Activated naive CD8-positive, alpha-beta T cell treated with anti-CD3 and anti-CD28 coated beads for 36 hours (primary cell): ENCODE measurements at places on chromosomes 3 and 15. TPM values are rescaled to one million over a fixed set of nuclear protein-coding genes. Genes with fewer than 3 reads are reported as not detected.

The EPB42 gene
- total RNA-seq: not detected

DNA sequence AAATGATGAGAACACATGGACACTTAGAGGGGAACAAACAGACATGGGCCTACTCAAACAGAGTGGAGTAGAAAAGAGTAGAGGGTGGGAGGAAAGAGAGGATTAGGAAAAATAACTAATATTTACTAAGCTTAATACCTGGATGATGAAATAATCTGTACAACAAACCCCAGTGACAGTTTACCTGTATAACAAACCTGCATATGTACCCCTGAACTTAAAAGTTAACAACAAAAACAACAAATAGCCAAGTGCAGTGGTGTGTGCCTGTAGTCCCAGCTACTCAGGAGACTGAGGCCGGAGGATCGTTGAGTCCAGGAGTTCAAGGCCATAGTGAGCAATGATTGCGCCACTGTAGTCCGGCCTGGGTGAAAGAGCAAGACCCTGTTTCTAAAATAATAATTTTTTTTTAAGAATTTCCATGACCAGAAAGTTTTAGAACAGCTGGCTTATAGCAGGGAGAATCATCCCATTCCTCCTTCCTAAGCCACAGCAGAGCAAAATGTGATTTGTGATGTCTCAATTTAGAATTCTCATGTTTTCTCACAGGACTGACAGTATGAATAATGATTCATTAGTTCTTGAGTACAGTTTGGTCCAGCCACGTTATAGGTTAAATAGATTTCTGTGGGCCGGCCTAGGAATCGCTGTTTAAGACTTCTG is 150.0 kb downstream of the ZNF609 start:
- no peak for DNase-seq

- no peak for DNase-seq
These were observed 2.5 kb downstream of the SLC22A13 start for GRCh38 chr3:38268087-38268486.

GRCh38 chr3:197573048-197573767 is 17.4 kb upstream of the BDH1 start:
- no peak for DNase-seq

DNA sequence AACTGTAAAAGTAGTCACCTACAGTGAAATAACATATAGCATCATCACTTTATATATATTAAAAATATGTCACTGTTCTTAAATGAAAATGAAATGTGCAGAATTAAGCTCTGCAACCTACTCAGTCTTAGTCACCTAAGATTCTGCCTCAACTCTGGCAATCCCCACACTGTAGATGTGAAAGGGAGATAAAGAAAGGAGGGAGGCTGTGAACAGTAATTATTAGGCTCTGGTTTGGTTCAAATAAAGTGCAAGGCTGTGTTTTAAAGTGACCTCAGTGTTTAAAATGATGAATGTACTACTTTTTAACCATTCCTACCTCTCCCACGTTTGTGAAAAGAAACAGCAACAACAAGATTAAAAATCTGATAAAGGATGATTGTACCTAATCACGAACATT is 72.2 kb downstream of the ATP8B4 start:
- no peak for DNase-seq
